ENCODE measurements at places on chromosomes 1 and 21.

DNA sequence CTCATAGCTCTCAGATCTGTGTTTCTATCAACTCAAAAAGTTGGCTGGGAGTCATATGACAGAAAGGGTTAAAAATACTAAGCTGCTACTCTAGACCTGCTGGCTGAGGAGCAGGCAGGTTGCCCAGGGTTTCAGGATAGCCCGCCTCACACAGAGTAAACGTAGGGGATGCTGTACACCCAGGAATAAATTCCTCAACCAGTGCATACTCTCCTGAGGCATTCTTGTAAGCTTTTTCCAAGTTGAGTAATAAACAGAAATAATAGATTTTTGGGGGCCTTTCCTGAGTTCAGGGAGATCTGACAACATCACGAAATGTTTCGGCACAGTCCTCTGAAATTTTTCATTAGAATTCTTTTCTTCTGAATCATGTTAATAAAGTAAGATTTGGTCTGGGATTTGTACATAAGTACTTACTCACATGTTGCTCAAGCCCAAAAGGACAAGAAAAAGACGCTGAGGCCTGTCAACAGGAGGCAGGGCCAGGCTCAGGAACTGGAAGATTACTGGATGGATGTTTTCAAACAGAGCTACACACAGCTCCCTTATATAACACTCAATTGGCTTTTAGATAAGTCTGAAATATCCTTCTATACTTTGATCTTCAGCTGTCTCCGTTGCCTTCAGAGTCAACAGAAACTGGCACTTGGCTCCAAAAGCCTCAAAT, 41.0 kb downstream of the TGFBR3 start:
- no peak for DNase-seq

DNA sequence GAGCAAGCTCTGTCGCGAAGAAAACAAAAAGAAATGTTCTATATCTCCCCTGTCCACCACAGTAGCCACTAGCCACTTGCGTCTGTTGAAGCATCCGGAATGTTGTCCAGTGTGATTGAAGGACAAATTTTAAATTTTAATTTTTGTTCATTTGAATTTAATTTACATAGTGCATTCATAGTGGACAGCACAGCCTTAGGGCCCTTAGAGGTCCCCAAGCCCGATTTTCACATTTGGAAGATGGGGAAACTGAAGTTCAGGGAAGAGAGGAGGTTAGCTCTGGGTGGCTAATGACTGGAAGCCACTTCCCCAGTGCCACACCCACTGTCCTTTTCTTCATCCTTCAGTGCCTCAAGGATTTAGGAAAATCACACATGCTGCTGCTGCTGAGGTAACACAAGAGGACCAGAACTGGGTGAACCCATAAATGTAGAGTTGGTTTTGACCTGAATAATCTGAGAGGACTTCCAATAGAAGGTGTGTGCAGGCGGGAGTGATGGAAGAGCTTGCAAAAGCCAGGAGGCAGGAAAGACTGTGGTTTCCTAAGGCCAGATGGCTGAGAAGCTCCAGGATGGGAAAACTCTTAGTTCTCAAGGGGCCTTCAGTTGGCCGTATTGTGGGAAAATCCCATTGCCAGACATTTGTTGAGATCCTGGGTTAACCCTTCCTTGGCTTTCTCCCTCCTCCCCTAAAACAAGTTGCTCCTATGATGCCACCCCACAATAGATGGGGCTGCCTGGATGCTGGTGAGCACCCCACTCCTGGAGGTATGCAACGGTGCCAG, 49.5 kb downstream of the TRIM11 start:
- no peak for DNase-seq

DNA sequence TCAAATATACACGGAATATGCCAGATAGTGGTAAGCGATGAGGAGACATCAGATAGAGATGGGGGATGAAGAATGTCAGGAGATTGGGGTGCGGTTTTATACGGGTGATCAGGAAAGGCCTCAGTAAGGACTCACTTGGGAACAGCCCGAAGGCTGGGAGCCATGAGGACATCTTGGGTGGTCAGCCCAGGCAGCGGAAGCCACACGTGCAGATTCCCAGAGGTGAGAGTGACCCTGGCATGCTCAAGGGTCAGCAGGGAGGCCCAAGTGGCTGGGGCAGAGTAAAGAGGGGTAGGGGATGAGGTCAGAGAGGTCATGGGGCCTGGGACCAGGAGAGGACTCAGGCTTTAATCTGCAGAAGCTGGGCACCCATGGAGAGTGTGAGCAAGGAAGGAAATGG, 106.6 kb downstream of the MATN1 start:
- DNase-seq: no peak

DNA sequence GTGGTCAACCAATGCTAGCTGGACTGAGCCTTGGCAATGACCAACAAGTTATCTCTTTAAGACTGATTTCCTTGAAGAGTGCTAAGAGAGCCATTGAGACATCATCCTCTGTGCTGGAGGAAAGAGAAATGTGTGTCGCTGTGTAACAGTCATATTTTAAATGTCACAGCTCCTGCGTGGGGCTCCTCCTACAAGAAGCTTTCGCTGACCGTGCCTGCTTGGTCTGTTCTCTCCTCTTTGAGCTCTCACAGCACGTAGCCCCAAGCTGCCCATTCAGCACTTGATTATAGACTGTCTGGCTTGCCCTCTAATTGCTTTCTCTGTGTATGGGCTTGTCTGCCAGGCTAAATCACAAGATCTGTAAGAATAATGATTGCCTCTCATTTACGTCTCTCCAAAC, 221.3 kb downstream of the FOXD2 start:
- DNase-seq: no peak

- DNase-seq: no peak
Measured at GRCh38 chr1:3905266-3905952, 5.3 kb upstream of the C1orf174 start.

DNA sequence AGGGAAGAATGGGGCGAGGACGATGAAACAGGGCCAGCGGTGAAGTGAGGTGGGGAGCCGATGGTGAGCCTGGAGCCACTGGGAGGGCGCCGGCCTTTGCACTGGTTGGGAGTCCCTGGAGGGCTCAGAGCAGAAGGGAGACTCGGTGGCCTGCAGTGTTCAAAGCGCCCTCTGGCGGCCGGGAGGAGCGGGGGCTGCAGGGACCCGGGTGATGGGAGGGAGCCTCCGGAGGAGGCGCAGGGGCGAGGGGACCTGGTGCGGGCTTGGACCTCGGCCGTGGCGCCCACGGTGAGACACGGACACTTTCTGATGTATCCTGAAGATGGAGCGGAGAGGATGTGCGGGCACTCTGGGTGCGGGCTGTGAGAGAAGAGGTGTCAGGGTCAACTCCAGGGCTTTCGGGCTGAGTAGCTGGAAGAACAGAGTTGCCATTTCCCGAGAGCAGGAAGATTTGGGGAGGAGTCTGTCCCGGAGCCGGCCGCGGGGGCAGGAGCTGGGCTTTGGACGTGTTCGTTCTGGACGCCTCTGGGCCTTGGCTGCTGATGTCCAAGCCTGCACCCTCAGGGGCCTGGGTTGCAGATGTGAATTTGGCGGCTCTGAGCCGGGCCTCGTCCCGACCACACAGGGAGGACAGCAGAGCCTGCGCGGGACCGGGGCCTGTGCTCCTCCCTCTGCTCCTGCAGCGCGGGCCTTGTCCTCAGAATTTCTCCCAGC, 29.7 kb downstream of the HEYL start:
- DNase-seq: peak; percentile 90

GRCh38 chr1:177017287-177017852, 147.1 kb downstream of the ASTN1 start:
- no peak for DNase-seq

DNA sequence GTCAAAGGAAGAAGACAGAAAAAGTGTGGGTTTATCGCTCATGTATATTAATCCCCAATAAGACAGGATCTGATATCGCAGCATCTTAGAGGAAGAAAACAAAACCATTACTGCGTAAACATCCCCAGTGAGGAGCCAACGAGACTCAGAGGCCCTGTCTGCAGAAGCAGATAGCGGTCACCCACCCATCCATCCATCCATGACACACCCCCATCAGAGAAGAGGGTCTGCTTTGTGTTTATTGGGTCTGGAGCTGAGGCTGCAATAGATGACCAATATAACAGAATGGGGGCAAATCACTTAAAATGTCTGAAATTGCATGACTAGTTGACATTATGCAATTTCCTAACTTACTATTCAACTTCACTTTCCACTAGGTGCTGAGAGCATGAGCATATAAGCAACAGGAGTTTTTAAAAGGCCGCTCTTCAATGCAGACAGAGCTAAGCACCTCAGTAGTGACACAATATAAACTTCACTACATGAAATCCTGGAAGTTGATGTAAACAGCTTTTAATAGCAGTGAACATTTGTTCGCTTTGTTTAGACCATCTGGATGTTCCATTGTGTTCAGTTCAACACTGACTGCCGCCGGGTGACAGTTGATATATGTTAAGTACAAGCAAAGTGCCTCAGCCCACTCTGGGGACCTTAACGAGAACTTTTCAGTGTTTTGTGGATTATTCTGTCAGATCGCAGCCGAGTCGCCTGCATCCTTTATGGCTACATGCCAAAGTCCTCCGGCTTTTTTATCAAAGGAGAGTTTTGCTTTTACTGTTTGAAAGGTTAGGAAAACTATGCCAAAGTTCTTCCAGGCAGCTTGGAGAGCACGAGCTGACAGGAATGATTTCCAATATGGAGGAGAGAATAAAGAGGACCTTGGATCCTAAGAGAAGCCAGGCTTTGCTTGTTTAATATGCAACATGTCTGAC, 167.5 kb downstream of the ZNF281 start:
- no peak for DNase-seq

DNA sequence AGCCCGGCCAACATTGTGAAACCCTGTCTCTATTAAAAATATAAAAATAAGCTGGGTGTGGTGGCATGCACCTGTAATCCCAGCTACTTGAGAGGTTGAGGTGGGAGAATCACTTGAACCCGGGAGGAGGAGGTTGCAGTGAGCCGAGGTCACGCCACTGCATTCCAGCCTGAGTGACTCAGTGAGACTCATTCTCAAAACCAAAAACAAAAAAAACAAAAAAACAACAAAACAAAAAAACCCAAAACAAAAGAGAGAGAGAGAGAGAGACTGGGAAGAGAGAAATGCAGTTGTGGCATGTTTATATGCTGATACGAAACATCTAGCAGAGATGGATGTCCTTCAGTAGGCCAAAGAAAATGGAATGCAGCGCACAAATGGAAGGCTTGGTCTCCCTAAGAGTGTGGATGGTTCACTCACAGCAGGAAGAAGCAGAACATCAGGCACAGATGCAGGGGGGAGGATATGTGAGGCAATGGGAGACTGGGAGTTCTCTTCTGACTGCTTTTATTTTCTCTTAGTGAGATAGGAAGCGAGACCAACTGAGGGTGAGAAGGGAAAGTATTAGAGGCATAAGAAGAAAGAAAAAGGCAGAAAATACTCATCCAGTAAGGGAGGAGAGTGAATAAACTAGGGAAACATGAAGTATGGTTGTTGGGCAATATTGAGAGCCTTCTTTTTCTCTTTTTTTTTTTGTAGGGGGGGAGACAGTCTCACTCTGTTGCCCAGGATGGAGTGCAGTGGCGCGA, 16.0 kb downstream of the THEM4 start:
- no peak for DNase-seq

DNA sequence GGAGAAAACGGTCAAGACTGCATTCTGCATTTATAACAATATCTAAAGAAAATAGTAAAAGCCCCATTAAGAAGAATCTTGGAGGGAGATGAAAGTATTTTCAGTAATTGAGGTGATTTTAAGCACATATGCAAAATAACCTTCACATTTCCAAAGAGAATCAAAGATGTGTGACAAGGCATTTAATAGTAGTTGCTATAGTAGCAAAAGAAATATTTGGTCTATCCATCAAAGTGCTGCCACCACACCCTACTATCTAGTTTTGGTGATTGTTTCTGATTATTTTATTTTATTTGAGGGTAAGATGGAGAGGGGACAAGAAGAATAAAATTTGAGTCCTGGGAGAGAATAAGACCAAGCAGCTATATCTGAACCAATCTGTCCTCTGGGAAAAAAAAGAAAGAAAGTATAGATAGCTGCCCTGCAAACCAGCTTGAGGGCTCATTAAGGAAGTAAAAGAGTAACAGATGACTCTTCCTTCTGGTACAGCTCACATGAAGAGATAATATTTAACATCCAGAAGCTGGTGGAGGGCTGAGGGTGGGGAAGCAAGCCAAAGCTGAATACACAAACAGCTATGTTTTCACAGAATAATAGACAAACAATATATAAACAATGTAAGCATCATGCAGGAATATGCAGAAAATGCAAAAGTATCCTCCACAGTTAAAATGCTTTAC, 47.2 kb upstream of the RASAL2 start:
- DNase-seq: no peak

GRCh38 chr1:62906428-62906886, 122.5 kb downstream of the ATG4C start:
- peak; percentile 15 for DNase-seq

DNA sequence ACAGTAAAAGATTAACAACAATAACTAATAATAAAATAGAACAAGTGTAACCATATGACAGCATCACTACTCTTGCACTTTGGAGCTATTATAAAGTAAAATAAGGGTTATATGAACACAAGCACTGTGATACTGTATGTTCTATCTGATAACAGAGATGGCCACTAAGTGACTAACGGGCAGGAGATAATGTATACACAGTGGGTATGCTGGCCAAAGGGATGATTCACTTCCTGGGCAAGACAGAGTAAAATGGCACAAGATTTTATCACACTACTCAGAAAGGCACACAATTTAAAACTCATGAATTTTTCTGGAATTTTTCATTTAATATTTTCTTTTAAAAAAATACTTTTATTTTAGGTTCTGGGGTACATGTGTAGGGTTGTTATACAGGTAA, 12.3 kb downstream of the SLC9C2 start:
- no peak for DNase-seq

DNA sequence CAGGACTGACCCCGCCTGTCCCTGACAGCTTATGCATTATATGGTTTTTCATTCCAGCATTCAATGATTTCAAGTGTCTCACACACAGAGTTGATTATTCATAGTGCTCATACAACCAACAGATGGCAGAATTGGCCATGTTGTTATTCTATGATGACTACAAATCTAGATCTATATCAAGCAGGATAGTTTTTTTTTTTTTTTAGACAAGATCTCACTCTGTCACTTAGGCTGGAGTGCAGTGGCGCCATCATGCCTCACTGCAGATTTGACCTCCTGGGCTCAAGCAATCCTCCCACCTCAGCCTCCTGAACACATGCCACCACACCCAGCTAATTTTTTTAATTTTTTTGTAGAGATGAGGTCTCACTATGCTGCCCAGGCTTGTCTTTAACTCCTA, 40.1 kb upstream of the LRRC8D start:
- peak; percentile 48 for DNase-seq

GRCh38 chr1:205570173-205570501, 61.7 kb downstream of the ELK4 start:
- DNase-seq: no peak

GRCh38 chr1:54506594-54506993, 41.4 kb upstream of the ACOT11 start:
- DNase-seq: no peak

DNA sequence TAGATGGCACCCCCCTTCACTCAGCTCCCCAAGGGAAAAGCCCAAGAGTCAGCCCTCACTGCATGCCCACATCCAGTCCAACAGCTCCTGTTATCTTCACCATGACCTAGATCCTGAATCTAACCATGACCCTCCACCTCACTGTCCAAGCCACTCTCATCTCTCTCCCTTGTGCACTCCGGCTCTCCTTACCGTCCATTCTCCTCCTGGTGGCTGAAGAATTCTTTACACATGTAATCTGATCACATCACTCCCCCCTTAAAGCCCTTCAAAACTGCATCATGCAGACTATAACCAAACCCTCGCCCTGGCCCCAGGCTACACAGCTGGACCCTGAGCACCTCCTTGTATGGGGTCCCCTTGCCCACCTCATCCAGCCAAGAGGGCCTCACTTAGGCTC, 14.0 kb upstream of the PAQR7 start:
- DNase-seq: no peak

All from activated CD4-positive, alpha-beta T cell treated with anti-CD3 and anti-CD28 coated beads for 48 hours (primary cell).